Calu3 (cell line): ENCODE measurements at places on chromosomes 1 and 21. TPM values are rescaled to one million over a fixed set of nuclear protein-coding genes. Genes with fewer than 3 reads are reported as not detected.

Gene LRRC38
- total RNA-seq = not detected in 2 replicates

Gene SV2A
- total RNA-seq = 0.12 and 0.32 TPM in 2 replicates

Gene LCA5L
- total RNA-seq = 1.7 and 2.0 TPM in 2 replicates

Gene ELF3
- total RNA-seq = 830 and 907 TPM in 2 replicates

Gene TMEM82
- total RNA-seq = not detected in 2 replicates

Gene IFNLR1
- 4.5 and 5.0 TPM in 2 replicates for total RNA-seq

Gene RBM11
- 0.81 and 1.7 TPM in 2 replicates for total RNA-seq

Gene RNU1-2
- 1,678 and 1,905 TPM in 2 replicates for total RNA-seq

Gene NCAM2
- total RNA-seq = not detected in 2 replicates

Gene IL20
- total RNA-seq = not detected in 2 replicates

Gene KANK4
- not detected in 2 replicates for total RNA-seq

Gene LRRC71
- total RNA-seq = not detected in 2 replicates

Gene PTPN22
- total RNA-seq = 0.24 and 0.38 TPM in 2 replicates

Gene SPRR2G
- not detected in 2 replicates for total RNA-seq
